ENCODE measurements at places on chromosomes 1 and 21.

DNA sequence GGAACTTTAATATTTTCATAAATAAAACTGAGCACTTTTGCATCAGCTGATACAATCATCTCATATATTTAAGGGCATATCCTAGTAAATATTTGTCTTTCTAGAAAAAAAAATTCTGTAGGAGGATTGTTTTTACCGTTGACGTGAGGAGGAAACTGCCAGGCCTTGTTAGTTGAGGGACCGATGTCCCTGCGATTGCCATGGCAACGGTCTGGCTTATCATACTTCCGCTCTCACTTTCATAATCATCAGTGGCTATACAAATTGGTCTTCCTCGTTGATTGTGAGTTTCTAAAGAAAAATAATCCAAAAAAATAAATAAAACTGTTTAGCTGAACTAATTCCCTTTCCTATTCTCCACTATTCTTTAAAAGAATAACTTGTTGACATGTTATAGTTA is 69.3 kb upstream of the ANGPTL3 start:
- no peak for DNase-seq

DNA sequence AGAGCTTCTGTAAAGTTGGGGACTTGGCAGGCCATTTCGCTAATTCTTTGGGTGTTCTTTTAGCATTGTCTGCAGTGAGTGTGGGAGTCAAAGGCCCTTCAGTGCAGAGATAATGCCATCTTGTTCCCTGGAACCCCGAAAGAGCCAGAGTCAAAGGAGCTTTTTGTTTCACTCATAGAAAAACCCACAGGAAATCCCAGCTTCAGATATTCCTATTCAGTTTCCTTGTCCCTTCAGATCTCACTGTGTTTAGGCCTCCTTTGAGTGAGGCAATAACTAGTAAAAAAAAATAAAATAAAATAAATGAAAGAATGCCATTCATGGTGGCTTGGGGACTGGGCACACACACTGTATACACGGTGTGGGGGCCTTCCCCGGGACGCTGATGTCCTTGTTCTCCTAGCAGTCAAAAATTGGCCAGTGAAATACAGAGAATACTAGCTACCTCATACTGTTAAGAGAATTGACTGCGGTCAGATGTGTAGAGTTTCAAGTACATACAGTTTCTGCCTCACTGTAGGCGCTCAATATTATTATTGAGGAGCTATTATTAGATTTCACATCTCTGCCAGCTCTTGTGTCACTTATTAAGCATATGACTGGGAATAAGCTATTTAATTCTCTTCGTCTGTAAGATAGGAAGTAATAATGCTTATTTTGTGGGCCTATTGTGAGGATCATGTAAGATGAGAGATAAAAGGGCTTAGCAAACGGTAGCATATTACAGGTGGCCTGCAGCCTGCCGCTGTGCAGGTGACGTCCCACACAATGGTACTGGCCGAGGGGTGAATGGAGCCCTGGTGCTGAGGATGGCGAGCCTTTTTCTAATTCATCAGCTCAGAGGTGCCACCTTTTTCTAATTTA is 16.7 kb downstream of the DISC1 start:
- DNase-seq = no peak

GRCh38 chr1:34845131-34845901 is 14.2 kb downstream of the SMIM12 start:
- no peak for DNase-seq

DNA sequence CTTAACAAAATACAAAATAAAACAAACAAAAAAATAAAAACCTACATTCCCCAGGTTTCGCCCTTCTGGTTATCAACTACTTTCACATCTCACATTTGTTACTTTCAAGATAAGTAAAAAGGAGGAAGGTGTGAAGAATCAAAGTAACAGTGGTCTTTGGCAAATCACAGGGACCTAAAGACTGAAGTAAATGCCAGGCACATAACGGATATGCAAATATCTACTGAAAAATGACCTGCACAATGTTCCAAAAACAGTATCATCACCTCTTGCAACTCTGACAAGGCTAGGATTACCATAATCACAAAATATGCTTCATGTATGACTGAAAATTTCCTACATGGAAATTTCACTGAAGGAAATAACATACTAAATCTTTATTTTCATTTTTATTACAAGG is 29.3 kb downstream of the COP1 start:
- DNase-seq = no peak

GRCh38 chr1:172777767-172778166 is 118.9 kb downstream of the FASLG start:
- DNase-seq = no peak

DNA sequence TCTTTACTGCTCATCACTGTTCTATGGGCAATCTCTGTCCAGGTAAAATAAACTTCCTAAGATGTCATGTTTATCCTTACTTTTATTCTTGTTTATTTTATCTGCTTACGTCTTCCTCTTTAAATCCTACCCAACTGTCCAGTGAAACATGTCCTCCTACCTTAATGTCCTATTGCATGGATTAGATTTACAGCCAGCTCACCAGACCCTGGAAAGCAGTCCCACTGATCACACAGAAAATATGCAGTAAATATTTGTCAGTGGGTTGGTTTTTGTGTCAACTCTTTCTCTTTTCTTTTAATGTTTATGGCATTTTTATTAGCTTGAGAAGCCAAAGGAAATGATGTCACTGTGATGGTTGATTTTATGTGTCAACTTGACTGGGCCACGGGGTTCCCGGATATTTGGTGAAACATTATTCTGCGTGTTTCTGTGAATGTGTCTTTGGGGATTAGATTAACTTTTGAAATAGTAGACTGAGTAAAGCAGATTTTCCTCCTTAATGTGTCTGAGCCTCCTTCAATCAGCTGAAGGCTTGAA is 258.3 kb downstream of the SRGAP2C start:
- DNase-seq = no peak

DNA sequence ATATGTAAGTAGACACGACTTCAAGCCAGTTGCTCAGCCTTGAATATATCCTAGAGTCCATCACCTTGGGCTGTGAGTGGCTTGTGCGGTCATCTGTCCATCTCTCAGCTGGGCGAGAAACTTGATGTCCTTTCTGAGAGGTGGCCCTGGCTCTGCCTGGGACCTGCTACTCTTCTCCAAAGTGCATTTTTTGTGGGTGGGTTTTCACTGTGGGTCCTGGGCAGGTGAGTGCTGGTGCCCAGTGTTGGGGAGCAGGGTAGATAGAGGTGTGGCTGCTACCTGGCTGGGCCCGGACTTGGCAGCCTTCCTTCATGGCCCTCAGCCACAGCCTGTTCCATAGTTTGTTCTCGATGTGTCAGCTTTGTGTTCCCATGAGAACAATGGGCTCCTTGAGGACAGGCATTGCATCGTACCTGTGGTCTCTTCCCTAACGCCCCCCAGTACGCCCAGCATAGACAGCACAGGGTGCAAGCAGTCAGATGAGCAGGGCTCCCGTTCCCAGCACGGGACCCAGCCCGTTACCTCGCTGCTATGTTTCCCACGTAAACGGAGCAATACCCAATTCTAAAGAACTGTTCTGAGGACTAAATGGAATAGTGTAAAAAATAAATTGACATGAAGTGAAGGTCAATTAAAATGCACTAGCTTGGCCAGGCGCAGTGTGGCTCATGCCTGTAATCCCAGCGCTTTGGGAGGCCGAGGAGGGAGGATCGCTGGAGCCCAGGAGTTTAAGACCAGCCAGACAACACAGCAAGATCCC is 877 bp upstream of the SLX9 start:
- DNase-seq = no peak

DNA sequence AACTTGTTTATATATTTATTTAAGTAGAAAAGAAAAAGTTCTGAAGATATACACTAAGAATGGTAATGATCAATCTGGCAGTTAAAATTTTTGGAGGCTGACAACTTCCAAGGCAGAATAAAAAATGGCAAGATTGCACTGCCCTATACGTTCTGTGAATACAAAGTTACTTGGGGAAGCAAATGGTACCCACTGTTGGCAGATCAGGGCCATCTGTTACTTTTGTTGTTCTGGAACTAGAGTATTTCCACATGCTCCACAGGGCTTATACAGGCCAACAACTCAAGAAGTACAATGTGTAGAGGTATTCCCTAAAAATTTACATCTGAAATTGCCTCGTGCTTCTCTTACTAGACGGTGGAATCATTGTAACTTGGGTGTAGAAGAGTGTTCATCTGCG is 53.2 kb downstream of the AHCTF1 start:
- DNase-seq = no peak

DNA sequence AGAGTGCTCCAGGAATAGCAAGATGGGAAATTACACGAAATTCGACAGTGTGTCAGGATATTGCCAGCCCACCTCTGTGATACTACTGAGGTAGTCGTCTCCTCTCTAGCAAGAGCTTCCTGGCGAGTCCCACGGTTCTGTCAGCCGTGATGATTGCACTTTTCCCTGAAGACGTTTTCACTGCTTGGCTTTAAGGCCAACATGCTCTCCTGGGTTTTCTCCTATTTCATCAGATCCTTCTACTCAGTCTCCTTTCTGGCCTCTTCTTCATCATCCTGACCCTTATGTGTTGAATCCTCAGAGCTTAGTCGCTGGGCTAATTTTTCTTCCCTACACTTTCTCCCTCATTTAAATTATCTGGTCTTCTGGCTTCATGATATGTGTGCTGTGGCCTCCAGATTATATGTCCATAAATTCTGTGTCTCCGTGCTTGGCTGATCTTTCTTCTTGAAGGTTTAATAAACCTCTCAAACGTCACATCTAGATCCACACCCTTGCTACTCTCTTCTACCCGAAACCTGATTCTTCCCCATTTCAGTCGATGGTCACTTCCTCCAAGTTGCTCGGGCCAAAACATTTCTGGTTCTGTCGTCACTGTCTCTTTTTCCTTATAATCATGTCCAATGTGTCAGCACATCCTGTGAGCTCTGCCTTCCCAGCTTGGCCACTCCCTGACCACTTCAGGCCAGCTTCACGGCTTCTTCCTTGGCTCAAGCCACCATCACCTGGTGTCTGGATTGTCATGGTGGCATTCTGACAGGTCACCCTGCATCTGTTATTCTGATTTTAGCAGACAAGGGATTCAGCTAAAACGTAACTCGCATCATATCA is 12.2 kb downstream of the OR2B11 start:
- no peak for DNase-seq

- no peak for DNase-seq
Measured at GRCh38 chr21:44497703-44498126, 42.3 kb downstream of the KRTAP10-1 start.

DNA sequence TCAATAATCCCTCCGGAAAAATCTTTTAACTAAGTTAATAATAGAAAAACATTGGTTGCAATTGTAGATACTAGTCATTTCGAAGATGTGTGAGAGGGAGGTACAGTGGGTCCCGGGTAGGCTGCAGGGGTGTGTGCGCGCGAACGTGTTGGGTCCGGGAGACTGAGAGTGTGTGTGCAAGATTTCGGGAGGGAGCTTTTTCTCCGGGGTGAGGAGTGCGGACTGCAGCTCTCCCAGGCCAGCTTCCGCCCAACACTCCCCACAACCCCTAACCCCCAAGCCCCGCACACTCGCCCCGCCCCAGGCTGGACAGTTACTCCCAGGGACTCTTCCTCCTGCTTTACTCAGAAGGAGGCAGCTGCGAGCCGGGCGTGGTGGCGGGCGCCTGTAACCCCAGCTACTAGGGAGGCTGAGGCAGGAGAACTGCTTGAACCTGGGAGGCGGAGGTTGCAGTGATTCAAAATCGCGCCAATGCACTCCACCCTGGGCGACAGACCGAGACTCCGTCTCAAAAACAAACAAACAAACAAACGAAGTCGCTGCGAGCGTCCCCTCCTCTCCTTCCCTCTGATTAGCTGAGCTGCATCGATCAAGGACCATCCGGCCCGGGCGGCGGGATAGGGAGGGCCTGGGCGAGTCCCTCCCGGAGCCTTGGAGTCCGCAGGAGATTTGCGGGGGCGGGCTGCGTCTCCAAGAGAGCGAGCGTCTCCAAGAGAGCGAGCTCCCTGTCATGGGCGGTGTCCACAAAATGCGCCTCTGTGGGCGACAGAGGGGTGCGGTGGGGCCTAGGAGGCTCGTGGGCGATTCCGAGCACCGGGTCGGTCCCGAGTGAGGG is 28.3 kb upstream of the PPM1J start:
- no peak for DNase-seq

GRCh38 chr1:179047636-179047997 is 21.9 kb downstream of the FAM20B start:
- DNase-seq = no peak

DNA sequence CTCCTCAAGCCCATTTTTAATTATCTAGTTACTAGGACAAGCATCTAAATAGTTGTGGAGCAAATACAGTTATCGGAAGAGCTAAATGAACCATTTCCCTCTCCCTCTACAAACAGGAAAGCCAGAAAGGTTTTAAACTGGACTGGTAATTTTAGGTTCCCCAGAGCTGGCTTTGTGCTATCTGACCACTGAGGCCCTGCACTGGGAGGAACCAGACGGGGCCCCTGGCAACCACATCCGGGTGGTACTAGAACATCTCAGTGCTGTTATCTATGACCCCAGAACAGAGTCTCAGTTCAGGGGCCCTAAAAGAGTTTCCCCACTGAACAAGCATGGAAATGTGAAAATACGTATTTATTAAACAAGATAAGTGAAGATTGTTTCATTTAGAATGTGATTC is 7.7 kb upstream of the RSPH1 start:
- DNase-seq = no peak

DNA sequence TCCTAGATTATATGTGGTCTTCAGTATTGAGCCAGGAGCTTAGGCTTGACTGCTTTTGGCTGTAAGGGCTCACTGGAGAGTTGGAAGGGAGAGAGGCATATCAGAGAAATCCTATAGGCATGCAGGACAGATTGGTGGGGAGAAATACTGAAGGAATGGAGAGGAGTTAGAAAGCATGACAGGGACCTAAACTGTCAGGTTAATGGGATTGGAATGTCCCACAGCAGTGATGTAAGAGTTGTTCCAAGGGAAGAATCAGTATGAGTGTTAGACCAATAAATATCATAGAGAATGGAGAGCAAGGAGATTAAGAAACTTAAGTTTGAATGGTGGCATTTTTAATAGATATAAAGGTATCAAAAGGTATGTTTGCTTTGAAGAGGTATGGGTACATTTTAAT is 39.7 kb downstream of the SLC35A3 start:
- DNase-seq = no peak

- DNase-seq = no peak
Measured at GRCh38 chr1:53947172-53947907, 1.2 kb downstream of the LRRC42 start.

DNA sequence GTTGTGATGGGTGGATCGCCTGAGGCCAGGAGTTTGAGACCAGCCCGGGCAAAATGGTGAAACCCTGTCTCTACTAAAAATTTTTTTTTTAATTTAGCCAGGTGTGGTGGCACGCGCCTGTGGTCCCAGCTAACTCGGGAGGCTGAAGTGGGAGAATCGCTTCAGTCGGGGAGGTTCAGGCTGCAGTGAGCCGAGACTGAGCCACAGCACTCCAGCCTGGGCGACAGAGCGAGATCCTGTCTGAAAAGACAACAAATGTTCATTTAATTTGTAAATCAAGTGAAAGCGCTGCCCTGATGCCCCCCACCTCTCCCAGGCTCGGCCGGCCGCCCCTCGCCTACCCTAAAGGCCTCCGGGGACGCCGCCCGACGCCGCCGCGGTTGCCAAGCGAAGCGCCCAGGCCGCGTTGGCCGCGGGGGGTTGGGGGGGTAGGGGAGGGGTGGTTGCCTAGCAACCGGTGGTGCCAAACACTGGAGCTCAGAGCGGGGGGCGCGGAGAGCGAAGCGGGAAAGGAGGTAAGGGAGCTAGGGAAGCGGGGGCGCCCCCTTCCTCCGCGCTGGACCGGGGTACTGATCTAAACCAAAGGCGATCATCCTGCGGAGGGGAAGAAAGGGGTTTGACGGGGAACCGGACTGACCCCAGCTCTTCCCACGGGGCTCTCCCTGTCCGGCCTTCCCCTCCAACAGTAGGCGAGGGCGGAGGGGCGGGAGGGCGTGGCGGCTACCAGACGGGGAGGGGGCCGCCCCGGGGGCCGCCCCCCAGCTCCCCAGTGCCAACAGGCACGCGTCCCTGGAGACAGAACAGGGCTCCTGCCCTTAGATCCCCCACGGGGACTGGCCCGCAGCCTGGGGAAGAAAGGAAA is at the start of gene TEKT2:
TEKT2 (plus strand) TSS at position 460 of the 862 bp plus-strand sequence. CDS start 828 bp downstream, outside the sequence.
- no peak for DNase-seq
